ENCODE measurements at places on chromosomes 6 and 20.

DNA sequence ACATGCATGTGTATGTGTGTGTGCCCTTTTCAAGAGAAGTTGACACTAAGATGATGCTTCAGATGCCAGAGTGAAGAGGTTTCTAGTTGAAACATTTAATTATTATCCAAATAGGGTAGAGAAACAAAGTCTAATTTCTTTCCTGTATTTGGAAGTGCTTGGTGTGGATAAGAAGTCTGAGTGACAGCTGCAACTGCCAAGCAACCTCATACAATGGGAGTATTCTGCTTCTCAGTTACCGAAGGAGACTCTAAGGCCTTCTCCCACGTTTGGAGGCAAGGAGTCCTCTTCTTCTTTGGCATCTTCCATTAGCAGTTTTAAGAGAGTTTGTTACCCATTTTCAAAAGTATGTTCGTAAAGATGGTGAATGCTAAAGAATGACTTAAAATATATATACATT, 82.4 kb downstream of the HDGFL1 start:
- no peak for DNase-seq

GRCh38 chr6:169592558-169592957, 109.3 kb downstream of the WDR27 start:
- DNase-seq: no peak

- no peak for DNase-seq
These were observed 73.4 kb downstream of the SSR1 start for GRCh38 chr6:7239590-7239948.

DNA sequence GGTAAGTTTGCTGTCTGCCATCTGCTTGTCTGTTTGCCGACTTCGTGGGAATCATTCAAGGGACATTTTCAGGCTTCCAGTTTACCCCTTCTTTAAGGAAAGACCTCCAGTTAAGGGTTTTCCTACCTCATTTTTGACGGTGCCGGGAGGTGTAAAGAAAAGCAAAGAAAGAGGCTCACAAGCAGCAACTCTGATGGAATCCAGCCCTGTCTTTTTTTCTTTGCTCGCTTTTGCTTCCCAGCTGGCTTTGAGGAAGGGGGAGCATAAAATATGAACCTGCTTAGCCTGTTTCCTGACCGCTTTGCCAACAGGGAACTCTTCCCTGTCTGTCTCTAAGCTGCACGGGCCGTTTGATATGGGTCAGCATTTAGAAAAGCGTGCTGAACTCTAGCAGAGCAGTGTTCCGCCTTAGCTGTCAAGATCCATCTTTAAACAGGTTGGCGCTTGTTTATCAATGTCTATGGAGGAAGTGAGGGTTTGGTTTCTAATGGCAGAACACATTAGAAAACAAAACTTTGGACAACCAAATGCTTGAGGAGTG, 13.8 kb downstream of the SYTL3 start:
- DNase-seq: no peak

DNA sequence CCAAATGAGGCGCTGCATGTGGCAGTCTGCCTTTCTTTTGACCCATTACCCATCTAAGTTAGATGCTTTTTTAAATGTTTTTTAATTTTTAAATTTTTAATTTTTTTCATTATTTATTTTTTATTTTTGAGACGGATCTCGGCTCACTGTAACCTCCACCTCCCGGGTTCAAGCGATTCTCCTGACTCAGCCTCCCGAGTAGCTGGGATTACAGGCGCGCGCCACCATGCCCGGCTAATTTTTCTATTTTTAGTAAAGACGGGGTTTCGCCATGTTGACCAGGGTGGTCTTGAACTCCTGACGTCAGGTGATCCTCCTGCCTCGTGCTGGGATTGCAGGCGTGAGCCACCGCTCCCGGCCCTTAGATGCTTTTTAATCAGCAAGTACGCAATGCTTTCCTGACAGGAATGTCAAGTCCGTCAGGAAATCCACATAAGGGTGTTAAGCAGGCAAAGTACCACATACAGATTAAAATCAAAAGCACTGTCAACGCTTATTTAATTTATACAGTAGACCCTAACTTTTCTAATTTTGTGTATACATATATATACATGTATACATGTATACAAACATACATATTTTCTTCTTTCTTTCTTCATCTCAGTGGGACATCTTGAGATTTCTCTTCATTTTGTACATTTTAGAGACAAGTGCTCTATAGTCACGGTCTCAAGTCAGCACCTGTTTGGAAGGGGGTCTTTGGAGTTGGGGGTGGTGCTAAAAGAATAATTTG, 995 bp upstream of the GSTA4 start:
- DNase-seq: no peak

GRCh38 chr6:128847431-128848210, 35.3 kb upstream of the LAMA2 start:
- DNase-seq: no peak

DNA sequence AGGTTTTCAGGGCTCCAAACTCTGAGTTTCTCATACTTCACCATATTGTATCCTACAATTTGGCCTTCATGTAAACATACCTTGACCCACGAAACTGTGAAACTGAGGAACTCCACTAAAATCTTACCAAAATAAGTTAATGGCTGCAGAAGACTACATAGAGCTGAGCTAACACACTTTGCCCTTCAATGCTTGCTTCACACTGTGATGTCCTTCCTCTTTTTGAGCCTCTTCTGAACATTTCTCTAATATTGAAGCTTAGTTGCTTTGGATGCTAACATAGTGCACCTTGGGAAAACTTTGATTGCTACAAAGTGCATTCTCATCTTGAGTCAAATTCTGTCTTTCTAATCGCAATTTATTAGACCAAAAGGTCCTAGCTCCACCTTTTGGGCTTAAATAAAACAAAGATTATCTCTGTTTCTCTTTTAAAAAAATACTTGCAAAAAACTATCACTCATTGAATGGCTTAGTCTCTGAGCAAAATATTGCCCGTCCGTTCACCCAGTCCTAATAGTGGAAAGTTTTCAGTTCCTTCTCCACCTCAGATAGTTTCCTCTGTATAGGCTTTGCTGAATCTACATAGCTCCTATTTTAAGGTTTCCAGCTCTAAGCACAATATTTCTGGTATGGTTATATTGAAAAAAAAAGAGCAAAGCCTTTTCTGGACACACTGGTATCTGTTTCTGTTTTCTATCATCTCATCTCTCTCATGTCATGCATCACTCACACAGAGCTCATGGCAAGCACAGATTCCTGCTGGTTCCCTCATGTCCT, 494.6 kb downstream of the RFPL4B start:
- DNase-seq: no peak

GRCh38 chr6:93087606-93088005, 331.8 kb downstream of the EPHA7 start:
- no peak for DNase-seq

DNA sequence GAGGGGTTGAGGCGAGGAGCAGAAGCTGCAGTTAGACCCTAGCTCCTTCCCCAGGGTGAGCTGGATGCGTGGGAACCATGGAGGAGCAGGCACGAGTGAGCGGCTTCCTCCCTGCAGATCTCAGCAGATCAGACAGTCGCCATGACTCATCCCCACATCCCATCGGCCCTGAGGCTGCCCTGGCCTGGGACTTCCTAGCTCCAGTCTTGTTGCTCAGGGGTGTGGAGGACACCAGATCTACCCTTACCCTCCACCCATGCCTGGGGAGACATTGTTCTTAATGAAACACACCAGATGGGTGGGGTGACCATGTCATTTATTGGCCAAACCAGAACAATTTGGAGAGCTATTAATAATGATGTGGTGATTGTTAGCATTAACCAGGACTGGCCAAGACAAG, 36.3 kb upstream of the TGM2 start:
- DNase-seq: no peak

GRCh38 chr6:35469751-35470662, 1.8 kb downstream of the RPL10A start:
- no peak for DNase-seq

- DNase-seq: no peak
These were observed 21.7 kb downstream of the VPS52 start for GRCh38 chr6:33249732-33250630.

DNA sequence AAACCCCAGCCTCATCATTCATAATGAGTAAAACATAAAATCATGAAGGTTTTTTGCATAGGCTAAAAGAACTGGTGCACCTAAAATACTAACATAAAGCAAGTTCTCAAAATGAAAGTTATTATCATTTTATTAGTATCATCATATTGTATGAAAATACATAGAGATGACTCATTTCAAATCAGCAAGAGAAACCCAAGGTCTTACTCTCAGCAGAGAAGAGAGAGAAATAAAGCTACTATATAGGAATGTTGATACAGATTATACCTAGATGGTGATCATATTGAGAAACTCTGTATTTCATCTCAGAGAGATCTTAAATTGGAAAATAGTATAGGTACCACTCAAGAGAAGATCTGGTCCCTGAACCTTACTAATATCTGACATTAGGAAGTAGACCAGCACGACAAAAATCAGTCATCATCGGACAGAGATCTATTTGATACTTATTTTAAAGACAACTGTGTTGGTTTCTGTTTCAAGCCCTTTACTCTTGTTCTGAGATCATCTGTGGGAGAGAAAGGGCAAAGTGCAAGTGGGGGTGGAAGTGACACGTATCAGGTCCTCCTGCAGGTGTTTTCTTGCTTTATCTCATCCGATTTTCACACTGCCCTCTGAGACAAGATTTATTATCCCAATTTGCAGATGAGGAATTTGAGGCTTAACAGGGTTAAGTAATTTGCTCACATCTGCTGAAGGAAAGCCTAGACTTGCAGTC, 532.3 kb downstream of the MAFB start:
- no peak for DNase-seq

DNA sequence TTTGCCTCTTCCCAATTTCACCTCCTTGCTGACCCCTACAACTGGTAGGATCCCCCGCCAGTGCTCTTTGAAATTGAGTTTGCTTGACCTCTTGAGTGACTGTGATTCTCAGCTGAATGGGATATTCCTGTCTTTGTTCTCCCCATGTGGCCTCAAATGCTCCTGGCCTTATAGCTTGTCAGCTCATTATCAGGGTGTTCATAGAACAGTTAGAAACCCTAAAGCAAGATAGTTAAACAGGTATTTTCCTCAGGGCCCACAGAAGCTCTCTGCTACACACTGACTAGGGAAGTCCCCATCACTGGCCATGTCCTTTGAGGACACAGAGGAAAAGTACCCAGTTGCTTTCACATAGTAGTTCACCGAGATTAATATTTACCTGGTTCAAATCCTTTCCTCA, 211.5 kb upstream of the DTNBP1 start:
- no peak for DNase-seq

- no peak for DNase-seq
These were observed 520 bp upstream of the RIPOR3 start for GRCh38 chr20:50691573-50692551.

DNA sequence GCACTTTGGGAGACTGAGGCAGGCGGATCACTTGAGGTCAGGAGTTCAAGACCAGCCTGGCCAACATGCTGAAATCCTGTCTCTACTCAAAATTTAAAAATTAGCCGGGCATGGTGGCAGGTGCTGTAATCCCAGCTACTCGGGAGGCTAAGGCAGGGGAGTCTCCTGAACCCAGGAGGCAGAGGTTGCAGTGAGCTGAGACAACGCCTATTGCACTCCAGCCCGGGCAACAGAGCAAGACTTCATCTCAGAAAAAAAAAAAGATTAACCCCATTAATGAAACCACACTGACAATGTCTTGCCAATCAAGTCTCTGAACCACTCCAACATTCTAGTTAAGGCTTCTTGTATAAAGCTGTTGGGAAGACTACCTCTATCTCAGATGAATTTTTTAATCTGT, 4.0 kb downstream of the PREP start:
- DNase-seq: no peak

DNA sequence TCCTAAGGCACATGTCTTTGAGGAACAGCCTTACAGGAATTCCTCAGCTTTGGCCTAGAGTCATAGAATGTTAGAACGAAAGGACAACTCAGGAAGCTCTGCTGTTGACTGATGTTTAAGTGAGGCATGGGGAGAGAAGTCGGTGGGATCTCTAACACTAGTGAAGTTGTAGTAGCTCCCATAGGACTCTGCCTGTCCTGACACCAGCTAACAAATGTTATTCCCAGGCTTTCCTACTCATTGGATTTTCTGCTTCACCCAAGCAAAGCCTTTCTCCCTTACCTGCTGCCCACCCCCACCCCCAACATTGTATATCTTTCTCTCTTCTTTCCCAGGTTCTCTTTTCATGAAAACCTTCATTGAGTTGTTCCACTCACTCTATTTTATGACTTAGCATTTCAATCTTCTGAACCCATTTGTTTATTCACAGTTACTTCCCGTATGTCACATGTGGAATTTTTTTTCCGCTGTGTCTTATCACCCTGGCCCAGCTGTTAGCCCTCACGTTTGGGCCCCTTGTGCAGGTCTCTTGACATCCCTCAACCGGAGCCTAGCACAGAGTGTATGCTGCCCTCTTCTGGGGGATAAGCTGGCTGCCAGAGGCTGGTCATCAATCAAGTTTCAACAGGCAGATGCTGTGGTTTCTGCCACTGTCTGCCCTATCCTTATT, 39.2 kb upstream of the RNF8 start:
- peak; percentile 31 for DNase-seq

GRCh38 chr6:46990031-46990644, 52.0 kb downstream of the ADGRF1 start:
- no peak for DNase-seq

GRCh38 chr20:49276161-49276960, 1.5 kb downstream of the ZNFX1 start:
- DNase-seq: no peak

DNA sequence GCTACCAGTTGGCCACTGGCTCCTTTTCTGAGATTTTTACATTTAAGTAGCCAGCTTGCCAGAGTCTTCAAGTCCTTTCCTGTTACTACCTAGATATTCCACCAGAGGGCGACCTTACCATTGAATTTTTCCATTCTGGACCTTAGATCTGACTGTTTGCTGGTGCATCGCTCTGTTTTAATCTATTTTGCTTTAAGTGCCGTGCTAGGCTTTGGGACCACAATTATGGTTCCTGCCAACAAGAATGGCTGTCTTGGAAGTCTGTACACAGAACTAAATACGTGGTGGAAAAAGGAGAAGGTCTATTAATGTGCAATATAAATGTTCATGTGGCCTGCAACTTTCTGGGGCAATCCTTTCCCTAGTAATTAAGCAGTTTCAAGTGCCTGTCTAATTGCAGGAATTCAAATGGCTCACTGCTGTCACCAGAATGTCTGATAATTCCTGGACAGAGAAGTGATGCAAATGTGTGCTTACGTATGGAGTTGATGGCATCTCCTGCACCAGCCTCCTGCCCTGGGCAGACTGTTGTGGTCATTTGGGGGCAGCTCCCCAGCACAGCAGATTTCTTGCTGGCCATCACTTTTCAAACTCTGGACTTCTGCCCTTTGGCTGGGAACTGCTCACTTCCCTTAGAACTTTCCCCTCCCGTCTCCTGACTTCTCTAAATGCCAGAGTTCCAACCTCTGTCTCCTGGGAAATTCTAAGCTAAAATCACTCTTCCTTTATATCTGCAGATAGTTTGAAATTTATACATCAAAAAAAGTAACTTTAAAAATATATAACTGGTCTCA, 5.6 kb upstream of the HLA-DOA start:
- peak; percentile 44 for DNase-seq
